ENCODE measurements at places on chromosomes 7 and 10.
A peak's percentile ranks its signal among the peaks of the same experiment; 100 is the strongest.

- DNase-seq: no peak
Observed at GRCh38 chr10:114395366-114396022, 8.8 kb downstream of the AFAP1L2 start.

DNA sequence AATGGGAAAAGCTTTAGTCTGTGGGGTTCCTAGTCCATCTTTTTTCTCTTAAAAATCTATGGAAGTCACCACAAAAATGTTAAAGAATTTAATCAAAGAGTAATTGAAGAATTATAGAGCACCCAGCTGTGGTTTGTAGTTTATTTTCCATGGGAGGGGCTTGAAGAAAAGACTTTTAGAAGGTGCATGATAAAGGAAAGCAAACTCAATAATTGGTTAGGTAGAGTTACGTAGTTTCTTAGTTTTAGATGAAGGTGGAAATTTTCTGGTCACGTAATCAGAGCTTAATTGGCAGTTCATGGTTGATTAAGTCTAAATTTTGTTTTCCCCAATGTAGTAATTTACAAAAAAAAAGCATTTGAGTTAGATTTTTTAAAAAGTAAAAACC lies 724 bp downstream of the ZNF107 start:
- no peak for DNase-seq

- no peak for DNase-seq
Observed at GRCh38 chr10:46305079-46305818, 18.5 kb downstream of the ANTXRL start.

DNA sequence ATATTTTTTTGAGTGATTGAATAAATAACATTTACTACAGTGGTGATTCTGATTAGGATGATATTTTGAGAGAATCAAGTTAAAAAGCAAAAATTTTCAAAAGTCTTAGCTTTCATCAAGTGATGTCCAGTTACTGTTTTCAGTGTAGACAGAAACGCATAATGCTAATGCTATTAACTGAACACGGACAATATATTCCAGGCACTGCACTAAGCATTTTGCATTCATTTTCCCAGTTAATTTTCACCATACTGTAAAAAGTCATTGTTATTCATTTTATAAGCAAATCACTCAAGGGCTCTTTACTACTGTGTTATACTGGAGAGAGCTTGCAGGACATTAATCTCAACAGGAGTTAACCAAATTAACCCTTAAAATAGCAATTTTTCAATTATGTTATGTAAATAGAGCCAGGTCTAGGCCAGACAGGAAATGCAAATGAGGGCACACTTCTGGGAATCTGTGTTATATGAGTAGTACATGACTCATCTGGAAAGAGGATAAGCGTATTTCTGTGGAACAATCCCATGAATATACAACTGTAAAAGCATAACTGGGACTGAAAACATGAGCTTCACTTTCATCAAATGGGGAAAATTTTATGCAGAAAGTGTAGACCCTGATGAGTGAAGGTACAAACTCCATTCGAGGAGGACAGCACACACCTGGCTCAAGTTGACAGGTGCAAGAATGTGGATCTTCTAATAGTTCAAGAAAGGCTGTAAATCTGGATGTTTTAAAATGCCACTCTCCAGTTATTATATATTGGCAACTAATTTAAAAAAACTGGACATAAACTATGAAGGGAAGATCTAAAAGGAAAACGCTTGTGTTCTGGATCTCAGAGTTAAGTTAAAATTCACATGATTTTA lies 75.4 kb downstream of the ANK3 start:
- DNase-seq: no peak

GRCh38 chr10:7657552-7657951 lies 9.2 kb downstream of the ITIH5 start:
- no peak for DNase-seq

DNA sequence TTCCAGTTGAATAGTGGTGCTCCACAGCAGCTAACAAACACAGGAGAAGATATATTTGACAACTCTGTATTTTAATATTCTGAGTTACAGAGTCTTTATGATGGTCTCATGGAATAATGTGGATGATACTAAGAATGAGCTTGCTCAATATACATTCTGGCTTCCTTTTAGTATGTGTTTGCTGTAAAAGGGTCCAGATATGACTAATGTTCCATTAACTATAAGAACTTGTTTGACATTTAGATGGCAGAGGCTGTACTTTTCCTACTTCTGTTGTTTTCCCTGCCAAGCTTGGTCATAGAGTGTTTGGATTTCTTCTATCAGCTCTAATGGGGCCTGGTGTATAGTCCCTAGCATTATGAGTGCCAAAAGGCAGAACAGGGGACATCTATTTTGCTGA lies 61.5 kb upstream of the GPR22 start:
- DNase-seq: no peak

DNA sequence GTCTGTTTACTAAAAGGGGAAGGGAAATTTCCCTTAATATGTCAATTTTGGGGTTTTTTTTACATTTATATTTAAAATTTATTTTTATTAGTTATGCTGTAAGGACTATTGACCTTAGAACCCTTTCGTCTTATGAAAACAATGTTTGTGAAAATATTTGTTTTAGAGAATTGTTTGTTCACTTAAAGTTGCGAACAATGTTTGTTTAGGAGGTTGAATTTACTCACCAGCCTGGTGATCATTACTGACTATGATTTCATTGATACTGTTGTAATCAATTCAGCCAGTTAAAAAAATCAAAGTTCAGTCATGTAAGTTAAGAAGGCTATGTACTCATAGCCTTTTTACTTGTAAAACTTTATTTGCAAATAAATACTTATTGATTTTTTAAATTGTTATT lies 27.4 kb upstream of the TSPAN13 start:
- no peak for DNase-seq

- DNase-seq: no peak
Observed at GRCh38 chr7:15554081-15554480, 7.7 kb downstream of the AGMO start.

DNA sequence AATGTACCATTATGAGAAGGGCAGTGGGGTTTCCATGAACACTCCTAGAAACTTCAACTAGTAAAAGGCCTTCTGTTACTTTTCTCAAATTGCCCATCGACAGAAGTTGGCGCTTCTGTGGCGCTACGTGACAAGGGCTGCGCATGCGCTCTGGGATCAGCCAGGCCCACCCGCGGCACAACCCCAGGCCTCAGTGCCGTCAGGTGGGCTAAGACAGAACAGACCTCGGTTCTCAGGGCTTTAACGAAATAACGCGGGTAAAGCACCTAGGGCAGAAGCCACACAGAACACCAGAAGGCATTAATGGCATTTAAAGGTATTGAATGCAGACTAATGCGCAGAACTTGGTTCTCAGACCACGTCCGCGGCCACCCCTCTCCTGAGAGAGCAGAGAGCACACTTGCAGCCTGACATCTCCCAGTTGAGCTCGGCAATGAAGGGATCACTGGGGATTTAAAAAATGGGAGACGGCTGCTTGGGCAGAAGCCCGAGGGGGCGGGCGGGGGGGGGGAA lies 67.6 kb upstream of the CTNNA3 start:
- DNase-seq: peak; percentile 33

- DNase-seq: no peak
Observed at GRCh38 chr7:22204312-22204711, 152.6 kb downstream of the RAPGEF5 start.

DNA sequence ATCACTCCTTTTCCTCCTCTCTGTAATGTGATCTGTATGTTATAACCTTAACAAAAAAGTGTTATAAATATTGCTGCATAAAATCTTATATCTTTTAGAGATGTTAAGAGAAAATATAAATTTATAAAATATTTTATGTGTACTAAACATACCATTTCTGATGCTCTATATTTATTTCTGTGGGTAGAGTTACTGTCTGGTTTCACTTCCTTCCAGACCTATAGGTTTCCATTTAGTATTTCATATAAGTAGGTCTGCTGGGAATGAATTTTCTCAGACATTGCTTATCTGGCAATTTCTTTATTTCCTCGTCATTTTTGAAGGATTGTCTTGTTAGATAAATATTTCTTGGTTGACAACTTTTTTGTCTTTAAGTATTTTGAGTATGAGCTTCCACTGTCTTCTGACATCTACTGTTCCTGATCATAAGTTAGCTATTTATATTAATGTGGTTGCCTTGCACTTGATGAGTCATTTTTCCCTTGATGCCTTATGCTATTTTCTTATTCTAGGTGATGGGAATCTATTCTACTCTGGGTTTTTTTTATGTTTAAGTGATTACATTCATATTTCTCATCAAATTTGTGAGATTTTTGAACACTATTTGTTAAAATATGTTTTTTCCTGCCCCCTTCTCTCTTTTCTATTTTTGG lies 11.2 kb upstream of the THSD7A start:
- no peak for DNase-seq

DNA sequence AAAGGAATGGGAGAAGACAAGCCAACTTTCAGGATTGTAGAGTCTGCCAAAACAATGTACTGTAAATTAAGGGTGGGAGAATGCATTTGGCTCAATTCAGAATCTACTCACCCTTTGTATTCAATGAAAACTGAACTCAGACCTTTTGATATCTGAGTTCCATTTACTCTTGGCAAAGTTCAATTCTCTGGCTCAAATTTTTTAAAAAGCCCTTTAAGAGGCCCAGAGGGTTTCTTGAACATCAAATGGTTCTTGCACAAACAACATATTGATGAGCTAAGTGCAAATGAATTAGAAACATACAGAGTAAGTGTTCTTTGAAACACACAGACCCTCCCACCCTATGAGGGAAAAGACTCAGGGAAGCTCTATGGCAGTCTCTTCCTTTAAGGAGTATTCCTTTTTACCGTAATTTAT lies 5.2 kb upstream of the XPNPEP1 start:
- DNase-seq: no peak

DNA sequence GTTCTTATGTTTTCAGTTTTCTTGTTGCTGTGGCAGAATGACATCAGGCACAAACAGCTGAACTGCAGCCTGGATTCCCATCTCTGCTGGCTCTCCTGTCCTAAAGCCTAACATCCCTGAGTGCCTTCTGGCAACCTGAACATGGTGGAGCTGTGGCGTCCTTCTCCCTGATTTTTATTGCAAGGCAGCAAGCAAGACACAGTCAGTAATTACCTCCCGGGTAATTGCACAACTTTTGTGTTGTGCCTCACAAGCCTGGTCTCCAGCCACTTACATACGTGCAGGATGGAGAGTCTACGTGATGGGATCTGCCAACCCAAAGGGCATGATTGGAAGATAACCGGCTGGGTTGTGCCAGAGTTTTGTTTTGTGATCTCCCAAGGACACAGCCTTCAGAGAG lies 116.1 kb upstream of the PARD3 start:
- no peak for DNase-seq

DNA sequence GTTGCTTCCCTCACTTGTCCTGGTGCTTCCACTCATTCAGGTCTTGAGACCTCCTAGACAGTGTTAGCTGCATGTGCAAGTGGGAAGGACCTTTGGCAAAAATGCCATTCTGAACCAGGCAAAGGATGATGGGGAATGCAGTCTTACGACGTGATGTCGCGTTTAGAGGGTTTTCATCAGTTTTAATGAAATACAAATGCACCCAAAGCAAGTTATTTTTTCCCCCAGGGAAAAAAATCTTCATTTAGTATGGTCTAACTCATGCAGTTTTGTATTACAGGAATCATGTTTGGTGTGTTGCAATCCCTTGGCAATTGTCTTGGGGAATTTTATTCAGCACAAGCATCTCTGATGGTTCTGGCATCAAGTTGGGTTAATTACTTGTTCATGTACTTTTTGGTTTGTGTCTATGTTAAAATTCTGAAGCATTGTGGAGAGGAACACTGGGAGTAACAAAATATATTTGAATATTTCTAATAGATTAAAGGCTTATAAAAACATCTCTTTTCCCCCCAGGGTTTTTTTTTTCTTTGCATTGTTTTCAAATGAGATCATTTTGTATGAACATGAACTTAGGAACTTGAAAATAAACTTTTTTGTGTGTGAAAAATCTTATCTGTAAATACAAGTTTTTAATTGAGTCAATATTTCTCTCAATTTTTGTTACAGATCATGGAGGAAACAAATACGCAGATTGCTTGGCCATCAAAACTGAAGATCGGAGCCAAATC lies 188.9 kb downstream of the BICC1 start:
- DNase-seq: no peak

DNA sequence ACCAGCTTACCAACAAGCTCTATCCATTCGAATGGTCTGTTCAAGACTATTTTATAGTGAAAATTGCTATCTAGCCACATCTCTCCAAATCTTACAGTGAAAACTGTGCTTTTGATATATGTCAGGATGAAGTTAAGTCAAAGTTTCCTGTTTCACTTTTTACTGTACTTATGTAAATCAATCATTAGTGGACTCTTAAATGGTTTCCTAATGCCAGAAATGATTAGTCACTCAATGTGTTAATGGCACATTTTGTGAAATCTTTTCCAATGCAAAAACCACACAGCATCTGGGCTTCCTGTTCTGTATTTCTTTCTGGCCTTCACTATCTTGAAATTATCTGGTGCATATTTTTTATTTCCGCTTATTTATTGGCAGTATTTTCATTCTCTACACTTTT lies 87.3 kb upstream of the STEAP1B start:
- DNase-seq: no peak

GRCh38 chr10:18608596-18608995 lies 42.8 kb downstream of the NSUN6 start:
- DNase-seq: no peak

DNA sequence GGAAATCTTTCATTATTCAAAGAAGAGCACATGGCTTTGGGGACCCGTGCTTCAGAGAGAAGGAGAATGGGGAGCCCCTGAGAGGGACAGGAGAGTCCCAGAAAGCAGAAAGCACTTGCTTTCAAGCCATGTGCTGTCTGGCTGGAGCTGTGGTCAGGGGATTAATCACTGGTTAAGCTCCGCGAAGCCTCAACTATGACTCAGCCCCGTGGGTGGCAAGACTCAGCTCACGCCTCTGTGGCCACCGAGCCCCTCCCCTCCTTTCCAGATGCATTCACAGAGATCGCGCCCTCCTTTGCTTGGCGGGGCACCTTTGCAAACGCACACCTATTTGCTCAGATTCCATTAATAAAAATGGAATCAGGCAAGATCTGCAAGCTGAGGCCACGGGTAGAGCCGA lies 202.9 kb upstream of the TCERG1L start:
- no peak for DNase-seq

DNA sequence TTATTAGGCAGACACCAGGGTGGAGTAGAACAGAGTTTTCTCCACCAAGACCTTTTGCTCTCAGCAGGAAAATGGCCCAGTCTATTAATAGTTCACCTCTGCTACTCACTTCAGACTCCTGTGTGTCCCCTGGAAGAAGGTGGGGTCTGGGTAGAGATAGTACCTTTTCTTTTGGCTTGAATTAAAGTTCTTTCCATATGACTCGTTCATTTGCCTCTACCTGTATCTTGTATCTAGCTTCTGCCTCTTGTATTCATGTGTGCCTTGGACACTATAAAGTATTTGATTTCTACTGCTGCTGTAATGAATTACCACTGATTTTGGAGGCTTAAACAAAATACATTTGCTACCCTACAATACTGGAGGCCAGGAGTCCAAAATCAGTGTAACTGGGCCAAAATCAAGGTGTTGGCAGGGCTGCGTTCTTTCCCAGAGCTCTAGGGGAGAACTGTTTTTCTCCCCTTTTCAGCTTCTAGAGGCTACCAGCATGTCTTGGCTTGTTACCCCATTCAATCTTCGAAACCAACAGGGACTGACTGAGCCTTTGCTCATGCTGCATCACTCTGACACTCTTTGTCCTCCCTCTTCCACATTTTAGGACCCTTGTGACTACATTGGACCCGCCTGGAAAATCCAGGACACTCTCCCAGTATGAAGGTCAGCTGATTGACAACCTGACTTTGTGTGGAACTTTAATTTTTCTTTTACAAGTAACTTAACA lies 155.6 kb upstream of the PRSS58 start:
- DNase-seq: no peak

Data from NCI-H1092 (cell line).